ENCODE measurements at places on chromosomes 2 and 18.

GRCh38 chr18:45958730-45959129, 8.4 kb downstream of the EPG5 start:
- no peak for DNase-seq

GRCh38 chr2:9574331-9574730, 18.7 kb upstream of the ADAM17 start:
- no peak for DNase-seq

- DNase-seq = no peak
Measured at GRCh38 chr2:24233321-24233720, 58.5 kb downstream of the FAM228A start.

GRCh38 chr2:5353565-5353964, 338.6 kb upstream of the SOX11 start:
- DNase-seq = no peak

- no peak for DNase-seq
Measured at GRCh38 chr2:157498483-157498882, 54.6 kb upstream of the CYTIP start.

GRCh38 chr18:49279041-49279440, 181.4 kb downstream of the DYM start:
- DNase-seq = no peak

GRCh38 chr2:215712871-215713790, 277.3 kb upstream of the FN1 start:
- no peak for DNase-seq

GRCh38 chr2:127053731-127054603, 53.0 kb downstream of the BIN1 start:
- DNase-seq = no peak

DNA sequence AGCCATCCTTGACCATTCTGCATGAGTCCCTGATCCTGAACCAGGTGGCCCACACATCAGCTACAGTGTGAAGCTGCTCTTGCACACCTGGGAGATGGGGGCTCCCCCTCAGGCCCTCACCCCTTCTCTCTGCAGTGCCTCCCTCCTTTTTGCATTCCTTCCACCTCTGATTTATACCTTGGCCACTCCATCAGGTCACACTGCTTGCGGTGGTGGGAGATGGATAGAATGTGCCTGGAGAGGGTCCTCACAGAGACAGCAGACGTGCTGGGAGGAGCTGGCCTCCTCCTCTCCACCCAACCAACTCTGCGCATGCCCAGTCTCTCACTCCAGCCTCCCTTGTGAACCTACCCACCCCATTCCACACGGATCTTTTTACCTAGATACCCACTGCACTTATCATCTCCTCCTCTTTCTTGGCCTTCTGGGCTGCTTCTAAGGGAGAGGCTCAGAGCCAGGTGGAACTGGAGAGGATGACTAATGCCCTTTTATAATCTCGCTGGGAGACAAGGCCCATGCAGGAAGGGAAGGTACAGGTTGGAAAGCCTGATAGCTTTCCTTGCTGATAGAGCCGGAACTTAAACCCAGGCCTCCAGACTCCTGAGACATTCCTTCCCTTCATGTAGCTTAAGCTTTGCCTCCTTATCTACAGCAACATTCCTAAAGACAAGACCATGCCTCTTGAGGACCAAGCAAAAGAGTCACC, 205.1 kb downstream of the ZBTB7C start:
- no peak for DNase-seq

- DNase-seq = no peak
Measured at GRCh38 chr2:111015283-111015995, 105.3 kb upstream of the BCL2L11 start.

DNA sequence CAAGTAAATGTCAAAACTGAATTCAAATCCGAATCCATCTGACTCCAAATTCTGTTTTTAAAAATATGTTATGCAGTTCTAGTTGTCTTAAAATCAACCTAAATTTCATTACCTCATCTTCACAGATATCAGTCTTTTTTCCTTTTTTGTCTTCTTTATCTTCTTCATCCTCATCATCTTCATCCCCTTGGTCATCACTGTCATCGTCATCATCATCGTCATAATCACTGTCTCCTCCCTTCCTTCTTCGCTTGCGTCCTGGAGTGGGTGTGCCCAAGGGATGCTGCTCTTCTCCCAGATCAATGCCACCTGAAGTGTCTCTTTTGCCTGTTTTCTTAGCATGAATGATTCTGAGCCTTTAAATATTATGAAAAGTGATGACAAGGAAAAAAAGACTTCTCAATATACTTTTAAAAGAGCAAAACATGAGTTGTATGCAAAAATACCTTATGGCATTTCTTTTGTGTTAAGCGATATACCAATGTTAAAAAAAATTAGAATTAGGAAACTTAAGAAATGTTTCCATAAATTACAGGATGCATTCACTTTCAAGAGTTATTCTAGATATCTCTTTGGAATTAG, 96.0 kb upstream of the WDSUB1 start:
- no peak for DNase-seq

DNA sequence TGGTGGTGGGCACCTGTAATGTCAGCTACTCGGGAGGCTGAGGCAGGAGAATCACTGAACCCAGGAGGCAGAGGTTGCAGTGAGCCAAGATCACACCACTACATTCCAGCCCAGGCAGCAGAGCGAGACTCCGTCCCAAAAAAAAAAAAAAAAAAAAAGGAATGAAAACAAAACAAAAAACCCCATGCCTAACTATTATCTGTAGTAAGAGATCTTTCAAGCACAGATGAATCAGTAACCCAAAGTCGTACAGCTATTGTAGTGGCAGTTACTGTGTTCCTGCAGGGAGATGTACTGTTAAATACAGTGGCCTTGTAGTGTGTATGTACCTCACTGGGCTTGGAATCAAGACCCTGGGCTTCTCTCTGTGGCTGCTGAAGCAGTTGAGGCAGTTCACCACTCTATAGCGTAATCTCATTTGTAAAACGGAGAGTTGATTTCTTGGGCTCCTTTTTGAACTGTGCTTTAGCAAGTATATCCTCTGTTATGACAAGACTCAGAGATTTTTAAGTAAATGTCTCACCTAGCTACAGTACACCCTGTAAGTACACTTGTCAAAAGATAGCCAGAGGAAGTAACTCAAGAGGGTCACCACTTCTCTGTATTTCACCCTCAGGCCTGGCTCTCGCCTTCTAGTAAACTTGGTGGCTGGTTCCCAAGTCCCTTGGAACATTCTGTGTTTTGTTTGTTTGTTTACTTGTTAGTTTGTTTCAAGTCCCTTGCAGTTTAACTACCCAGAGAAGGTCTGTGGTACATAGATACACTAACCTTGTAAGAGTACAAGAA, 109.6 kb upstream of the FOSL2 start:
- no peak for DNase-seq

Measured in GM10248 (cell line).